Activated CD4-positive, alpha-beta T cell treated with anti-CD3 and anti-CD28 coated beads, Interleukin-2, amount 50 U/mL, for 1 hour (primary cell): ENCODE measurements at places on chromosomes 3 and 15.

DNA sequence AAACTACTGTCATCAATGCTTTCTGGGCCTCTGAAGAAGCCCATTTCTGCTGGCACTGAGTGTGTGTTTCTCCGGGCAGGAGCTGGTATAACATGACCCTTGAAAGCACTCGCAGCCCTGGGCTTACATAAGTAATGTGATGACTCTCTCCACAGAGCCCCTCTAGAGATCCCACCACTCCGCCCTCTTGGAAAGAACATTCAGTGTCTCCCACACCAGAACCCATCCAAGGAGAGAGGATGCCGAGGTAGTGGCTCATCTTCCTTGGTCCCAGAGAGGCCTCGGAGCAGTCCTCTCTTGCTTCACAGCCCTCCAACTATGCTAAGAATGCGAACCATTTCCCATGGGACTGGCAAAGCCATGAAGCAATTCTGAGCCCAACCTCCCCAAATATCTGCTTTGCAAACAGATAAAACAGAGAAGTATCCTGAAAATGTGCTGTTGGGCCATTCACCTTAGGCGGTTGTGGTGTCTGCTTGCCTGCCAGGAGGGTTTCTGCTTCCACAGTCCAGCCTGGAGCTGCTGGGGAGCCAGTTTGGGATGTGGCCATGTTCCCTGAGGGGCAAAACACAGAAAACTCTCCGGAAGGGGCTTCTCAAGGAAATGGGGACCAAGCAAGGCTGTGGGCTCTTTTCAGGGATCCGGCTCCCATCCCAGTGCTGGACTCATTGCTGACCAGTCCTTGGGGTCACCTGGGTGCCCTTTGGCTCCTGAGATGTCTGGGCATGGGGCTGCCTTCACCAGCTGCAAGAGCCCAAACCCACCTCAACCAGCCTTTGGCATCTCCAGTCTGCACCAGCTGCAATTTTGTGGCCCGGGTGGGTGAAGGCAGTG is 47.3 kb downstream of the AMOTL2 start:
- DNase-seq, result no peak

GRCh38 chr3:70716832-70717231 is 404.4 kb upstream of the MDFIC2 start:
- DNase-seq, result no peak

DNA sequence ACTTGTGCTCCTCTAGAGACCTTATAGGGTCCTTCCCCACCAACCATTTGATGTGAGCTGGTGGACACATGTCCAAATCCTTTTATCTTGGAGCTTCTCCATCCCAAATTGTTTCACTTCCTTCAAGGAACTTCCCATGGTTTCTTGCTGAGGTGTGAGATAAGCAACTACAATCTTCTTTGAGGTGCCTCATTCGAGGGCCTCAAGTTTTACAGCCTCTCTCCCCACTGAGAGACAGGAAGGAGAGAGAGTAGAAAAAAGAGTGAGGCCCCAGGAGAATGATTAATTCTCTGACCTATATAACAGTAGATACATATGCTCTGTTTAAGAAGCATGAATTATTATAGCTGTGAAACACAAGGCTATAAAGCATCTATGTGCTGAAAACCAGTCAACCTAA is 70.5 kb downstream of the SUMF1 start:
- DNase-seq, result no peak

- DNase-seq, result no peak
Observed at GRCh38 chr3:18635215-18635614, 210.1 kb upstream of the SATB1 start.

DNA sequence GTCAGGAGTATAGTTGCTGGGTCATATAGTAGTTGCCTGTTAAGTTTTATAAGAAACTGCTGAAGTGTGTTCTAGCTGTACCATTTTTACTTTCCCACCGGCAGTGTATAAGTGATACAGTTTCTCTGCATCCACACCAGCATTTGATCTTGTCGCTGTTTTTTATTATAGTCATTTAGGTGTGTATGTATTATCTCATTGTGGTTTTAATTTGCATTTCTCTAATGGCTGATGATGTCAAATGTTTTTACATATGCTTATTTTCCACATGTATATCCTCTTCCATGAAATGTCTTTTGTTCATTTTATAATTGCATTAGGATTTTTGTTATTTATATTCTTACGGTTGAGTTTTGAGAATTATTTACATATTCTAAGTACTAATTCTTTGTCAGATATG is 254.3 kb downstream of the CLSTN2 start:
- DNase-seq, result no peak

GRCh38 chr15:32899126-32899596 is 181.4 kb downstream of the GREM1 start:
- DNase-seq, result no peak

DNA sequence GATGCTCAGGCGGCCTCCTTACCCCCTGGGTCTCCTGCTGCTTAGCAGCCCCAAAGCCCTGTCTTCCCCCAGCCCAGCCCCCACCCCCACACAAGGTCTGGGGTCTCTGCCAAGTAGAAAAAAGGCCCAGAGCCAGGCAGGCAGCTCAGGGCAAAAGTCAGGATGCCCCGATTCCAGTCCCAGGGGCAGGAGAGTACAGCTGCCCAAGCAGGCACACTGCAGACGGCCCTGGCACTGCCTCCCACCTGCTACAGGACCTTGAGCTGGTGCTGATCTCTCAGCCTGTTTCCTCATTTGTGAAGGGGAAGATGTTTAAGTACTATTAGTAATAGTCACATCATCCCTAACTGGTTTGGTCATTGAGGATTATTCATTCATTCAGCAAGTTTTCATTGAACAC is 12.6 kb downstream of the TMEM43 start:
- no peak for DNase-seq

DNA sequence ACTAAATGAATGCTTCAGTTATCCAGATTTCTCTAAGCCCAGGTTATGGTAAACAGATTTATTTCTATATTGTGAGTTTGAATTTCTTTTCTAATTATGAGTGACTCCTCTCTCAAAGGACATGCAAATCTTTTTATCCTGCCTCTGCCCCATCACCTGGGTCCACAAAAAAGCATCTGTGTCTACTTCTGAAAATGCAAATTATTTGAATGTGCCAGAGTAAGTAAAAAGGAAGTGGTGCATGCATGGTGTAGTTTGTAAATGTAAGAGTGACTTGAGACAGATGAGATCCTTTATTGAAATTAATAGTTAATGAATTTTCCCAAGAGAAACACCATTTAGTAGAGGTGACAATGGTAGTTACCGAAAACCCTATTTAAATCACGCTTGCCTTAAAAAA is 26.9 kb downstream of the MCTP2 start:
- no peak for DNase-seq

DNA sequence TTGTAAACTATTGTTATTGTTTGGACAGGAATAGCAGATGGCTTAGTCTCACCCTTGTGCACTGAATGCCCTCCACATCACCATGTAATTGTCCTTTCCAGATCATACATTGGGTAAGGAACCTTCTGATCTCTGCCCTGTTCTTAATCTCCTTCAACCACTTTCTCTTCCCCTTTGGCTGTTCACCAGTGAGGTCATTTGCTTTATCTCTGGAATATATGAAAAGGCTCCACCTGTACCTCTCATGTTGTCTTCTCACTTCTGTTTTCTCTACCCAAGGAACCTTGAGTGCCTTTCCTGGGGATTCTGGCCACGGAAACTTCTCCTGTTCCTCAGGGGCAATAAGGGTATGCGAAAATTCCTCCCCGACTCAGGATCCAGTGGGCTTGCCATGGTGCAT is 28.5 kb downstream of the MCTP2 start:
- no peak for DNase-seq

DNA sequence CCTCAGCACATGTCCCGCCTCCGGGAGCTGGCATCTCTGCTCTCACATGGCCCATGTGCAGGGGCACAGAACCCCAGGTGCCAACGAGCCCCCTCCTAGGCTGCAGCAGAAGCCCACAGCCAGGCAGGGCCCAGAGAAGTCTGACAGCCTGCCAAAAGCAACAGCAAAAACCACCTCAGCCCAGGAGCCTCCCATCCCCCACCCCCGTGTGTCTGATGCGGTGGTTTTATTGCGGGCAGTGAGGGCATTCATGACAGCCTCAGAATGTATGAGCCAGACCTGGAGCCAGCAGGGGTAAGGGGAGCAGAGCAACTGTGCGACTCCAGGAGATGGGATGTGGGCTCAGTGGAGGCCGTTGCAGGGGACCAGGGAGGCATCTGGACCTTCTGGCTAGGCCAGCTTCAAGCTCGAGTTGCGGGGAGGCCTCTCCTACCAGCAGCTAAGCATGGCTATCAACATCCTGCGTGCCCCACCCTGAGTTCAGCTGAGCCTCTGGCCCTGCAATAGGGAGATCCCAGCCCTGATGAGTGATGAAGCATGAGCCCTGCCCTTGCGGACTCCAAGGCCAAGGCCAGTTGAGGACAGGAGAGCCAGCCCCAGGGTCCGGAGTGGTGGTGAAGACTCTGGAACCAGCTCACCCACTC is 52.5 kb downstream of the CYP11A1 start:
- DNase-seq, result peak; percentile 14

- peak; percentile 9 for DNase-seq
Observed at GRCh38 chr3:113018536-113019181, 27.9 kb downstream of the GTPBP8 start.

DNA sequence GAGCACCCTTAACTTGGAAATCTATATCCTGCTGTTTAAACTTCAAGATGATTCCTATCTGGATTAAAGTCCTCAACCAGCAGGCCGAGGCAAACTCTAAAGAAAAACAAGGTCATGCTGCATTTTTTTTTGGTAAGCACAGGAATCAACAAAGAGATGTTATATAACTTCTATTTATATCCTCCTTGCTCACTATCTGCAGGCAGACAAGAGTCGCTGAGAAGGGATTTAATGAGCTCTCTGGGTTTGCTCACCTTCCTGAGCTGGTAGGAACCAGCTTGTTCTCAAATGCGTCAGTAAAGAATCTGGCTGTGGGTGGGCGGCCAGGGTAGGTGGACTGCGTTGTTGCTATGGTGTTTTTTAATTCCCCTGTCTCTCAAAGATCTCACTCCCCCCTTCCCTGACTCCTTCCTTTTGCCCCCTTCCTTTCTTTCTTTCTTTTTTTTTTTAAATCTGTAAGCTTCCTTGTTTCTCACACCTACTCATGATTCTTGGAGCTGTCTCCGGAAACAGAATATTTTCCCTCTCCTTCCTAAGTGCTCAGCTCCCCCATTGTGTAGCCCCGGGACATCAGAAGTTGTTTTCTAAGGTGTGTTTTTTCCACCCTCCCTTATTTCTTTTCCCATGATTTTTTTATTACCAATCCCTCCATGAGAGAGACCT is 228.8 kb upstream of the BHLHE40 start:
- DNase-seq, result peak; percentile 16

DNA sequence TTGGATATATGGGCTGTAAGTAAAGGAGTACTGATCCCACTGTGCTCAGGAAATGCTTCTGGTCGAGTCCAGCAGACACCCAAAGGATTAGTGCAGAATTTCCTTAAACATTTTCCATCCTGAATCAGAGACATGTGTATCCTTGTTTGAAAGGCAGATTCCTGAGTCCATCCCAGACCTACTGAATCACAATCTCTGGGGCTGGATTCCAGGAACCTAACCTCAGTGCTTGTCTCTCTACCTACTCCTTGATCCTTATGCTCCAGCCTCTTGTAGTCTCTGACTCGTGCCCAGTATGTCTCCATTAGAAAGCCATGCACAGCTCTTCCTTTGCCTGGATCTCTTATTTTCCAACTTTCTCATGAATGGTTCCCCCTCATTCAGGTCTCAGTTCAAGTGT is 585.8 kb downstream of the NLGN1 start:
- no peak for DNase-seq

DNA sequence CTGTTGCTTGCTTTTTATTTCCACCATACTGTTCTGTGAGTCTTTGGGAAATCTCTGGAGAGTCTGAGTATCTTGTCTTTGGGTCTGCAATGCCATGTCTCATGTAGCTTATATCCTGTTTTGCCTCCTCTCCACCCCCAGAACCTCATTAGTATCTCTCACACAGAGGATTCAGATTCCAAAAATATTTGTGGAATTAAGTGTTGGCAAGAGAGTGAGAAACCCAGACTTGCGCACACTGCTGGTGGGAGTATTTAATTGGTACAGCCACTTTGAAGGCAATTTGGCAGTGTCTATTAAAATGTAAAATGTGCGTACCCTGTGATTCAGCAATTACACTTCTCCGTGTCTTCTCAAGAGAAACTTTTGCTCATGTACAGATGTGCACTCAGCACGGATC is 68.6 kb downstream of the ZNF621 start:
- DNase-seq, result no peak

GRCh38 chr3:136836511-136837156 is 17.7 kb downstream of the SLC35G2 start:
- no peak for DNase-seq

- DNase-seq, result no peak
Observed at GRCh38 chr15:48999314-48999713, 35.6 kb upstream of the SHC4 start.

DNA sequence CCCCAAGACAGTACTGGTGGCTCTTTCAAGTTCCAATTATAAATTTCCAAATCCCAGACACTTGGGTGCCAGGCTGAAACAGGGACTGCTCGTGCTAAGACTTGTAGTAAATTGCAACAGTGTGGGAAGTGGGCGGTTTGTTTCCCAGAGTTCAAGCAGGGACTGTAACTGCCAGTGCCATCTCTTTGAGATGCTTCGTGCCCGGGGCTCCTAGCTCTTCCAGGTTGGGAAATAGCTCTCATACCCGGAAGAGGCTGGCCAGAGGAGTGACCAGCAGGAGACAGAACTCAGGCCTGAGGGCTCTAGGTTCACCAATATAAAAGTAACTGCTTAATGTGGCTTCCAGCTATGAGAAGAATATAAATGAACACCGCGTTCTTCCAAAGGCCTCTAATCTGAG is 54.0 kb upstream of the NEO1 start:
- no peak for DNase-seq

DNA sequence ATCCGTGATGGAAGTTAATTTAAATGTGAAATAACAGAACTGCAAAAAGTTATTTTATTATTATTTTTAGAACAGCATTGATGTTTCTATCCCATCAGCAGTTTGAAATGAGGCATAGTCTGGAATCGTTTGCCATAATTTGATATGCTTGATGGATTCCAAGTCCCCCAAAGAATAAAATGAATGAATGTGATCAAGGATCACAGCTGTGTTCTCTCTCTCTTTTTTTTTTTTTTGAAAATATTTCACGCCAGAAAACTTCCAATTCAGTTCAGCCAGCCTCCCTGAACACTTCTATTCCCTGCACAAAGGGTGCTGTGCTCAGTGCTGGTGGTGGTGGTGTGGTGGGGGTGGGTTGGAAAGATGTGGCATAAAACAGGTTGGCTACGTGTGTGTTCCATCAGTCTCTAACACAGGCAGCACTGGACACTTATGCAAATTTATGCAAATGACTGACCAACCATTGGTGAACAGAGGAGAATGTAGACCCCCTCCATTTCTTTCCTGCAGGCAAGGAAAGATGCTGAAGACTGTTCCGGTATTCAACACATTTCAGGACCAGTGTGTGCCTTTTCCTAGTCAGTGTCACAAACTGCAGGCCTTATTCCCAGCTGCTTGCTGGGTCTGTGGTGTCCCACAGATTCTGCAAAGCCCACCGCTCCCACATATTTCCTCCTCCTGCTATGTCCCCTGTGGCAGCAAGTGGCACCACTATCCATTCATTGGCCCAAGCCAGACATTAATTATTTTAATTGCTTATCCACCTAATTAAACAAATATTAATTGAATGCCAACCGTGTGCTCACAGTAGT is 10.6 kb downstream of the ARNT2 start:
- DNase-seq, result no peak
